AG04450 (cell line): ENCODE measurements at places on chromosomes 7 and 10.
A peak's percentile ranks its signal among the peaks of the same experiment; 100 is the strongest.

- DNase-seq = no peak
These were observed 1014.1 kb downstream of the REEP3 start for GRCh38 chr10:64535131-64535867.

- no peak for DNase-seq
These were observed 19.1 kb upstream of the GIMAP2 start for GRCh38 chr7:150666412-150666811.

GRCh38 chr10:104296687-104297436, 27.9 kb downstream of the GSTO2 start:
- no peak for DNase-seq

DNA sequence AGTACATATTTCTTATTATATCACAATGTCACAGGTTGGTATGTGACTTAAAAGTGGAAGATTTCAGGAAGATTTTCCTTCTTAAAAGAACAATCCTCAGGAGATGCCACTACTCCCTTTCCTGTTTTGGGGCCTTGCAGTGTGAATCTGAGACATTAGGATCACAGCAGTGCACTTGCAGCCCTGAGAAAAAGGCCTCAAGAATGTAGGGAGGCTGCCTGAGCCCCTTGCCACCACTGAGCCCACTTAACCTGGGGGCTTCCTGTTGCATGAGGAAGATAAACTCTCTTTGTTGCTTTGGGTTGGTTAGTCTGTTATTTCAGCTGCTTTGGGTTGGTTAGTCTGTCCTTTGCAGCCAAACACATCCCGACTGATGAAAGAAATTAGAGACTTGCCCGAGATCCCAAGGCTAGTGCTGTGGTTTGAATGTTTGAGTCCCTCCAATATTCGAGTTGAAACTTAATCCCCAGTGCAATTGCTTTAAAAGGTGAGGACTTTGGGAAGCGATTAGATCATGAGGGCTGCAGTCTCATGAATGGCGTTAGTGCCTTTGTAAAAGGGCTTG, 151.3 kb upstream of the SP4 start:
- no peak for DNase-seq

DNA sequence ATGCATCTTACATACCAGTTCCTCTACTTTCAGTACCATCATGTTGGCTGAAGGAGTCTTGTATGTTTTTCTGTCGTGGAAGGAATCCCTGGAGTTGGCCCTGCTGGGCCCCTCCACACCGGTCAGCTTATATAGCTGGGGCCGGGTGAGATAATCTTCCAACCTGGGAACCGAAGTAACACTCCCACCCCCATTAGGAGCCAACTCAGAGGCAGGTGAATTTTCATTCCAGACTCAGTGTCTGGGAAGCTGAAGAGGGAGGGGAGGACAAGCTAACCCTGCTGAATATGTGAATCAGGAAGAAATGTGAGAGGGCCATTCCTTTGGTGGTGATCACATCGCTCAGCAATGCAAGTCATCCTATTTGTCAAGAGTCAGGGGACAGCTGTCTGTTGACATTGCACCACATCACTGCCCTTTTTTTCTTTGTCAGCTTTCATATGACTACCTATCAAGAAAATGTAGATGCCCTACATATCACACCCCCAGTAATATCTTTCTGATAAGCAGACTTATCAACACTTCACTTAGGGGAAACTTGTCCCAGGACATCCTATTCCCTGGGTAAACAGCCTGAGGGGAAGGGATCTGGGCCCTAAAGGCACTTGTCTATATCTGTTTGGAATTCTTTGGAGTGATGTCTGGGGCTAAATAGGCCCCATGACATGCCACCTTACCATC, at the start of gene ANKRD1:
ANKRD1 (minus strand) TSS at position 102 of the 681 bp plus-strand sequence; CDS start at position 42, 60 bp downstream.
- peak; percentile 50 for DNase-seq

DNA sequence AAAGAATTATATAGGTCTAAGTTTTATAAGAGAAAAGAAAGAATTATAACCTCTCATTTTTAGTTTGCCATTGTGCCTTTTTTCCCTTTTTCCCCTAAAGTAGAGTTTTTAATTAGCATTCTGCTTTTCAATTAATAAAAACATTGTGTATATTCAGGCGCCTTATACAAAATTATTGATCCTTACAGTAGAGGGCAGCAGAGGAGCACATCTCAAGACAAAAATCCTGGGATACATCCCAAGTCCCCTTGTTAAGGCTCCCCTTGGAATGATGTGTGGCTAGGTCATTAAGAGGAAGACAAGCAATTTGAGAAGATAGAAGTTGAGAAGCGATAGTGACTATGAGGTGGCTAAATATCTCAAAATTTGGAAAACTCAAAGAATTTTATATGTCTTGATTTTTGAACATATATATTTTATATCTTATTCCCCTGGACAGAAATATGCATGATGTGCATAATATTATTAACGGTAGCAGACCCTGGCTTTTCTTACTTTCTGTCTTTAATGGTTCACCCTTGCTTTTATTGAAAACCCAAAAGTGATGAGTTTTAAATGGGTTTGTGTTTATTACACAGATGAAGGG, 19.1 kb upstream of the TPK1 start:
- no peak for DNase-seq

- no peak for DNase-seq
These were observed 47.4 kb downstream of the PRPF18 start for GRCh38 chr10:13634207-13634606.

GRCh38 chr10:21488957-21489446, 36.5 kb downstream of the SKIDA1 start:
- no peak for DNase-seq
